ENCODE measurements at places on chromosomes 5 and 9.

- DNase-seq, result no peak
Observed at GRCh38 chr5:145236983-145237382, 598.2 kb downstream of the PRELID2 start.

GRCh38 chr9:131800366-131800765 is 60.5 kb upstream of the RAPGEF1 start:
- DNase-seq, result no peak

GRCh38 chr9:5612185-5612530 is 16.7 kb upstream of the RIC1 start:
- no peak for DNase-seq

DNA sequence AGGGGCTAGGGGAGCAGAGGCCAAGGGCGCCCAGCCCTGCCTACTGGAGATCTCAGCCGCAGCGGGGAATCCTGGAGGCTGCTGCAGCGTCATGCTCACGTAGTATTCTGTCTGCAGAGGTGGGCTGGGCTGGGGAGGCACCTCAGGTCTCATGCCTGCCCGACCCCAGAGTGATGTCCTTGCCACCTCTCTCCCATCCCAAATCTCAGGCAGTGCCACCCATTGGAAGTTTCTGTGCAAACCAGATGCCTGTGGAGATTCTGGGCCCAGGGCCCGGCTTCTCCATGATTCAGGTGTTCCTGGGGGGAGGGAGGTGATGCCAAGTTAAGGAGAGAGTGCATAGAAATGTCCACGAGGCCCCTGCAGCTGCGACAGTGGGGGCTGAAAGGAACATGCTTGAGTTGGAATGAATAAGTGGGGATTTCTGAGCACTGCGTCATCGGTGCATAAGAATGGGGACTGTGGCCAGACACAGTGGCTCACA is 72.0 kb downstream of the ANKRD33B start:
- DNase-seq, result no peak

DNA sequence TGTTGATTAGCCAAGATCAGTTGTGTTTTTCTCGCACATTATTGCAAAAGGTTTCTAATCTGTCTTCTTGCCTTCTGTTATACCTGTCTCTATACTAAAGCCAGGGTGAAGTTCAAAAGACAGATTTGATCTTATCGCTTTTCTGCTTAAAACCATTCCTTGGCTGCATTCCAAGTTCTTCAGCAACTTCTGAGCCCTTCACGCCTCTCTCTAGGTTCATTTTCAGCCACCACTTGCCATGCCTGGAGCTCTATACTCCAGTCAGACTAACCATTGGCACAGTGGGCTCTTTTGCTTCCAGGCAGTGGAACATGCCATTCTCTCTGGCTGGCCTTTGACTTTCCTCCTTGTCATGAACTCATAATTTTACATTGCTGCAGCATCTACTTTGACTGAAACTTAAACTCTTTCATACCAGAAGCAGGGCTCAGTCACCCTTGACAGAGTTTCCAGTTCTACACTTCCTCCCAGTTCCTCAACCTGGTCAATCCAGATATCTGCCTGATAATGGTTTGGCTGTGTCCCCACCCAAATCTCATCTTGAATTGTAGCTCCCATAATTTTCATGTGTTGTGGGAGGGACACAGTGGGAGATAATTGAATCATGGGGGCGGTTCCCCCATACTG is 114.4 kb downstream of the SLC12A2 start:
- DNase-seq, result no peak

DNA sequence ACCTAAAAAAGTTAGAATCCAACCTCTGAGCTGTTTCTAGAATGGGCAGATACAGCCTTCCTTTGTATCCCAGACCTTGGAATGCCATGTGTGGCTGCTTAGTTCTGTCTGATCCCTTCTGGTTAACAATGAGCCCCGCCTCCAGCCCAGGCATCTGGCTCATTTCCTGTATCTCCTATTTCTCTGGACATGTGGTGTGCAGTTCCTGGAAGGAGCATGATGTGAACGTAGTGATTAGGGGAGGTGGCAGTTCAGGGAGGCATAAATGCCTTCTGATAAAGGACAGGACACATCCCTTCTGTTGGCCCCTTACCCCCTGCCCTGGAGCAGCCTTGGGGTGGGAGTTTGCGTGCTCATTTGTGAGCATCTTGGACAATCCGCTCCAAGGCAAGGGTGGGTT is 243.0 kb downstream of the ZSWIM6 start:
- no peak for DNase-seq

DNA sequence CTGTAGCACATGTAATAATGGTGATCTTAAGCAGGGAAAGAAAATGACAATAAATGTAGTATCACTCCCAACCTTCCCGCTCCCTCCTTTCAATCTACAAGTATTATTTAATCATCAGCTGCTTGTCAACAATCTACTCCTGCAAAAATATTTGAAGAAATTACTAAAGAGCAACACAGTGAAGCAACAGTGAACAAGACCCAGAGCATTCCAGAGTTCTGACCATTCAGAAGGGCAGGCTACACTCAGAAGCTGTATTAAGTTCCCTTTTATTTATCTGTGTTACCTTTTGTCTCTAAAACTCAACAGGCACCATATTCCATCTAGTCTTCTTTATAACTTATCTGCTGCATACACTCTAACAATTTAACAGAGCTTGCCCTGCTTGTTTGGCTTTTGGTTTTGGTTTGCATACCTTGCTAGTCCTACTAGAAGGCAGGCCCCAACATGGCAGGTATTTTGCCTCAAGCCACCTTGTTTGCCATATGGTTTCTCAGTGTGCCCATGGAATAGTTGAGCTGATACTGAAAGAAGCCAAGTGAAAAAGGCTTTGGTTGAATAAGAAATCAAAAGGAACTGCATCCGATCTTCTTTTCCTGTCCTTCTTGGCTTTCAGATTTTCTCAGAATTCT is 253.9 kb downstream of the CEMIP2 start:
- no peak for DNase-seq

Measured in putamen (tissue), 1 donor.